ENCODE measurements at places on chromosomes 1 and 21. TPM values are rescaled to one million over a fixed set of nuclear protein-coding genes. Genes with fewer than 3 reads are reported as not detected.
A peak's percentile ranks its signal among the peaks of the same experiment; 100 is the strongest.

Gene IFI44
- 14.3 TPM for polyA plus RNA-seq

Gene PRDM16
- polyA plus RNA-seq, result 0.17 TPM

Gene SPRR3
- not detected for polyA plus RNA-seq

Gene NID1
- polyA plus RNA-seq, result not detected

DNA sequence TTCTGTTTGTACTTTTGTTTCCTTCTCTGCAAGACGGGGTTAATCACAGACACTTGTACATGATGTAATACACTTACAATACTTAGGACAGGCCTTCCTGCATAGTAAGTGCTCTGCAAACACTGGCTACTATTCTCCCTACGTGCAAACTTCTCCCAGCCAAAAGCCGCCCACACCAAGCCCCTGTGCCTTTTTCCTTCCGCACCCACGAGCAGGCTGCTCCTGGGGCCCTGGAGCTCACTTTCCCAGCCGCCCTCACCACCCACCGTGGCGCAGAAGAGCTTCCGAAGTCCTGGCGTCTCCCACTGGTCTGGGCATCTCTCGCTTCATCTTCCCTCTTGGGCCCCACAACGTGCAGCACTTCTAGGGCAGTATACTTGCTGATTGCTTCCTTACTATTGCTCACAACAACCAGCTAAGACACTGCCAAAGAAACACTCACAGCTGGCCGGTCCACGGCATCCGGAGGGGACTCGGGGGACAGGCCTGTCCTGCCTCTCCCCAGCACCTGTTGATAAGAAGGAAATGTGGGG is 22.5 kb upstream of the GPR157 start:
- H3K4me1 ChIP-seq, result no peaks in the 10 kb centered on the region
- no peak overlapping the region for H3K27ac ChIP-seq

DNA sequence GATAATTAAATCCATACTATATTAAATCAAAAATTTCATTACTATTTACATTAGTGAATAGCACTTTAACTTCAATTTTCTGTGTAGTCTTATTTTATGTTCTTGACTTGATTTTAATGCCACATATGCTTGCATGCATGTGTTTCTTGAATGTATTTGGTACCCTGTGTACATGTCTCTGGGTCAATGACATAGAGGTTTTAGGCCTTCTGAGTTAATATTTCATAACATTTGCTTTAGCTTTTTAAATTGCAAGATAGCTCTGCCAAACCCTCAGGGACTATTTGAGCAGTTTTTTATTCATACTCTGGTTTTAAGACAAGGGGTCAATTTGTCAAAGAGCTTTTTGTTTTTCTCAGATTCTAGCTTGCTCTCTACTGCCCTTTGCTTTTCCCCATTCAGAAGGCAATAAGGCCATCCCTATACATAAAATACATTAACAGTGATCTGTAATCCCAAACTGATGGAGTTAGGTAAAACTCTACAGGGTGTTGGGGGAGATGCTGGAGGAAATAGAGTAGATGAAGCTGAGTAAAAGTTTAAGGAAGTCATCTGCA is 5.0 kb downstream of the MLLT11 start:
- H3K36me3 ChIP-seq, result no peaks in the 10 kb centered on the region
- H3K27me3 ChIP-seq, result no peaks in the 10 kb centered on the region
- no peak overlapping the region for H3K4me3 ChIP-seq
- no peak overlapping the region for H3K27ac ChIP-seq

DNA sequence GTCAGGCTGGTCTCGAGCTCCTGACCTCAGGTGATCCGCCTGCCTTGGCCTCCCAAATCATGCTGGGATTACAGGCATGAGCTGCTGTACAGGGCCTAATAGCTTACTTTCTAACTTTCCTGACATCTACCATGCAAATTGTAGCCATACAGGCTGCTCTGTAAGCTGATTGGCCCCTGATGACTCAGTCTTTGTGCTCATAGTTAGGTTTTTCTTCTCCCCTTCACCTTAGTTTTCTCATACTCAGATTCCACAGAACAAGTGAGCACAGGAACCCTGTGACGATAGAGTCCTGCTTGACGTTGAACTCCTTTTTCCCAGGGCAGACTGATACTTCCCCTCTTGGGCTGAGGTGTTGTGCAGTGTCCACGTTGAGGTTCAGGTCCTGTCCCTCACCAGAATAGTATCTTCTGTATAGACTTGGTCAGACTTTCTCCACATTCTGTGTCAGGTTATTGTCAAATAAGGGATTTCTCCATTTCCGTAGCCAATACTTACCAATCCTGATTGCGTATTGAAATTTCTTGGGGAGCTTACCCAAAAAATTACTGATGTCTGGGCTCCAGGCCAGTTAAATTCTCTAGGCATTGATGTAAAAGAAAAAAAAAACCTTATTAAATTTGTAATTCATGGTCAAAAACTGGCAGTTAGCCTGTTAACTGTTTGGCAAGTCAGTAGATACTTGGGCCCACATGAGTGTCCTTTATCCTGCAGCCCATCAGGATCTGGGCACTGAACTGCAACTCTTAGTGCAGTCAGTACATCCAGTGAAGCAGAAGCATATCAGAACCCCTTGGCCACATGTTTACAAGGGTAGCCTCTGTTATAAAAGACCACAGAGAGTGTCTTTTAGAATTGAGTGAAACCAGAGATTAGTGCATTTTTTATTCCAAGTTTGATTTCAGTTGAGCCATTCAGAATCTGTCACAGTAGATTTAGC is 118.2 kb downstream of the DYRK1A start:
- H3K4me1 ChIP-seq, result peaks cover 53% of the 10 kb centered on the region
- peaks cover 8% of the 10 kb centered on the region for H3K36me3 ChIP-seq
- no peaks in the 10 kb centered on the region for H3K27me3 ChIP-seq
- DNase-seq, result no peak
- H3K4me3 ChIP-seq, result no peak overlapping the region

GRCh38 chr1:221334062-221334461 is 407.8 kb downstream of the DUSP10 start:
- no peak for DNase-seq
- H3K4me1 ChIP-seq, result no peaks in the 10 kb centered on the region
- H3K36me3 ChIP-seq, result no peaks in the 10 kb centered on the region
- peaks cover 9% of the 10 kb centered on the region for H3K27me3 ChIP-seq
- H3K27ac ChIP-seq, result no peak overlapping the region
- no peak overlapping the region for H3K4me3 ChIP-seq

DNA sequence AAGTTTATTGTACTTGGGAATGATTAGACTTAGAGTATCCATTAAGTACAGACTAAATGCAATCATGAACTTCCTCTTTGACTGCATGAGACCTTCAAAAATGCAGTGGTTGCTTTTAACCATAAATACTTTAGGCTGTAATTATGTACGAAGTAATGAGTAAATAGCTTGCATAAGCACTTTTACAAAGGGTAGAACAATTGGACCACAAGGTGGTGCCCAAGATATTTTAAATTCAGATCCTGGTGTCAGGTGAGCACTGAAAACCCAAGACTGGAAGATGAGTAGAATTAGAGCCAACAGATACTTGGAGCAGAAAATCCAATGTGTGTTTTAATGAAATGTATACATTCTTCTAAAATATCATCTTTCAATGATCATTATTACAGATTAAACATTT is 43.4 kb upstream of the RHOU start:
- H3K36me3 ChIP-seq, result no peaks in the 10 kb centered on the region
- no peak for DNase-seq
- H3K4me1 ChIP-seq, result no peaks in the 10 kb centered on the region
- H3K27me3 ChIP-seq, result peaks cover 7% of the 10 kb centered on the region
- H3K27ac ChIP-seq, result no peak overlapping the region

DNA sequence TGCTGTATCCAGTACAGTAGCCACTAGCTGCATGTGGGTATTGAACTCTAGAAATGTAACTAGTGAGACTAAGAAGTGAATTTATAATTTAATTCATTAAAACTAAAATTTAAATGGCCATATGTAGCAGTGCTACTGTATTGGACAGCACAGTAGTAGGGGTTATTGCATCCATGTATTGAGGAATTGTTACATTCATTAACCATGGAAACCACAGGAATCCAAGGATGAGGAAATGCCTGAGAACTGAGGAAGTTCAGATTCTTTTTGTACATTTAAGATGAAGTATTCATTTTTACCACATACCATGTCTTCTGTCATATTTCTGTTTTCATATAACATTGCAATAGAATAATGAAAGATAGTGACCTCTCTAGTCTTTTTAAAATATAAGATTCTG is 2.6 kb downstream of the MTF2 start:
- peaks cover 83% of the 10 kb centered on the region for H3K4me1 ChIP-seq
- H3K4me3 ChIP-seq, result peak overlapping the region; percentile 50
- no peak for DNase-seq
- peaks cover 7% of the 10 kb centered on the region for H3K27me3 ChIP-seq

DNA sequence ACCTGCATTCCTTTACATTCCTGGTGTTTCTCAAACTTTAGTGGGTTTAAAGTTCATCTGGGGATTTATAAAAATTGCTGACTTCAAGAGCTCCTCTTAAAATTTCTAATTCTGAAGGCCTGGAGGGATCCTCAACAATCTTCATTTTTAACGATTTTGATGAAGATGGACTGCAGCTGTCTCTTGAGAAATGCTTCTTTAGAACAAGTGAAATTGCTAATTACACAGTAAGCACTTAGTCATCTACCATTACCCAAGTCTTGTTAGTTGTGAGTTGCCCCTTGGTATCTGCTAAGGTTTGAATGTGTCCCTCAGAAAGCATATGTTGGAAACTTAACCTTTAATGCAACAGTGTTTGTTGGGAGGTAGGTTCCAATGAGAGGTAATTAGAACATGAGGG is 163.7 kb downstream of the LTN1 start:
- H3K36me3 ChIP-seq, result no peaks in the 10 kb centered on the region
- H3K27ac ChIP-seq, result no peak overlapping the region
- no peak for DNase-seq
- H3K27me3 ChIP-seq, result no peaks in the 10 kb centered on the region

- peak within 1 kb of the TSS; percentile 92 for H3K4me3 ChIP-seq
- DNase-seq, result peak; percentile 67
- H3K27ac ChIP-seq, result peak within 1 kb of the TSS; percentile 86
- no peaks in the 10 kb centered on the region for H3K27me3 ChIP-seq
- H3K4me1 ChIP-seq, result peaks cover 25% of the 10 kb centered on the region
Observed at GRCh38 chr1:179229214-179230140, at the start of gene ABL2. ABL2 (minus strand) TSS chr1:179229677; CDS start chr1:179229397, 280 bp downstream.

GRCh38 chr1:26785611-26786436 is 1.9 kb upstream of the PIGV start:
- peaks cover 88% of the 10 kb centered on the region for H3K4me1 ChIP-seq
- H3K27ac ChIP-seq, result peak overlapping the region; percentile 100
- H3K27me3 ChIP-seq, result peaks cover 29% of the 10 kb centered on the region
- peak overlapping the region; percentile 99 for H3K4me3 ChIP-seq

DNA sequence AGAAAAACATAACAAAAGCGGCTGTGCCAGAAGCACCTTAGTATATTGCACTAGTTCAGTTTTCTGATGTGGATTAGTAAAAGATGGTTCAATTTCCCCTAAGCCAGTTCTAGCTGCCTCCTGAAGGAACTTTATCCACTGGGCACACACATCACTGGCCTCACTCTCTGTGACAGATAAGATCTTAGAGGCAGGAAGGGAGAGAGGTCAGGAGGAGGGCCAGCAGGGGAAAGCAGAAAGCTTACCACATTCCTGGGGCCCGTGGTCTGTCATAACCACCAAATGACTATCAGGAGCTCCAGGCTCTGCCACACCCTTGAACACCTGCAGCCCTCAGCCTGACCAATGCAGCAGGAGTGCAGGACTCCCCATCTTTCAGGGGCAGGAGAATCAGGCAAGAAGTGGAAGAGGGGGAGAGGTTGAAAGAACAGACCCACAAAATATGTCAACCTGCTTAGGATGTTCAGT is 37.8 kb downstream of the LRRC71 start:
- H3K27me3 ChIP-seq, result peaks cover 9% of the 10 kb centered on the region
- H3K4me1 ChIP-seq, result peaks cover 4% of the 10 kb centered on the region
- no peaks in the 10 kb centered on the region for H3K36me3 ChIP-seq
- no peak overlapping the region for H3K27ac ChIP-seq

DNA sequence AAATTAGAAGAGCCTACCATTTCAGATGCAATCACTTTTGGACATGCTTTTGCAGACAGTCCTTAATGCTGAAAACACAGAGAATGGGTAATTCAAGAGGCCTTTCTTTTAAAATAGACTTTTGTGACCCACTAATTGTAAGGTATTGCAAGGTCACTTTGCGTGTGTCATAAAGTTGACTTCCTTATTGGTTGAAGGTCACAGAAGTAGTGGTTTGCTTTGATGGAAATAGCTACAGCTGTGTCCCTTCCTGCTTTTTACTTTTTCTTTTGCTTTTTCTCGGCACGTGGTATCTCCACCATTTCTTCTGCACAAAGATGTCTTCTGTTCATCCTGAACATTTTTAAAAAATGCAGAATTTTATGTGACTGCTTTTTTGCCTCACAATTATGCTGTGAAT is 146.8 kb downstream of the DYRK1A start:
- H3K4me3 ChIP-seq, result no peak overlapping the region
- H3K4me1 ChIP-seq, result peaks cover 46% of the 10 kb centered on the region
- no peak for DNase-seq
- peaks cover 11% of the 10 kb centered on the region for H3K27me3 ChIP-seq

DNA sequence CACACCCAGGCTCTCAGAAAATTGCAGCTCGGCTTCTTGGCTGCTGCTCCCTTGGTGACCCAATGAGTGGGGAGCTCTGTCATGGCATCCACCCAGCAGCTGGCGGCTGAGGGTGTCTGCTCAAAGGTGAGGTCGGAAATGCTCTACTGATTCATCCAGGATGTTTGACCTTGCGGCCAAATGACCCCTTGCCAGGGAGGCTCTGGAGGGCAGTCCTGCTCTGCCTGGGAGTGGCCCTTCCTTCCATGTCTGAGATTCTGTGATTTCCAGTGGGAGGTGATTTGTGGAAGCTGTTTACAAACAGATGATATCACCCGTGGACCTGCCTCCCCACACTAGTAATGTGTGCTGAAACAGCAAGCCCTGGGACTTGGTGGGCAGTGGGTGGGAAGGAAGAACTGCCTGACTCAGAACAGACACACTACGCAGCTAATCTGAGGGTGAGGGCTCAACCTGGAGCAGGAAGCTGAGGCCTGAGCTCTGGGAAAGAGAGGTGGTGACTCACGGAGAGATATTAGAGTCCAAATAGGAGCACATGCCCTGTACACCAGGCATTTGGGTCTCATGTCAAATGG is 3.0 kb downstream of the CRCT1 start:
- H3K27ac ChIP-seq, result no peak overlapping the region
- H3K36me3 ChIP-seq, result no peaks in the 10 kb centered on the region
- peaks cover 19% of the 10 kb centered on the region for H3K27me3 ChIP-seq
- H3K4me3 ChIP-seq, result no peak overlapping the region

DNA sequence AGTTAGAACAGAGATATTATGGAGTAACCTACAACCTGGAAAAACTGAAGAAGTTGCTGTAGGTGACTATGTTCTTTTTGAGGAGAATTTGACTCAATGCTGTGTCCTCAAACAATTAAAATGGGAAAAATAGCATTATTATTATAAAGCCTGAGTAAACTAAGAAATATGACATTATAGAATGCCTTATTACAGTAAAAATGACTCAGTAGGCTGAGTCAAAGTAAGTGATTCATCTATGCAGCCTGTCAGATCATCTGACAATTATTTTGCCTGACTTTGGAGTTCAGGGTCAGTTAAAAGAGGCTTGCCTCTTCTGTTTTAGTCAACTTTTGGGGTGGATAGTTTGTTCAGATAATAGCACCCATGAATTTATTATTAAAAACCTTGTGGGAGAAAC is 150.8 kb upstream of the PTGFR start:
- no peaks in the 10 kb centered on the region for H3K36me3 ChIP-seq
- H3K4me1 ChIP-seq, result no peaks in the 10 kb centered on the region
- no peaks in the 10 kb centered on the region for H3K27me3 ChIP-seq

All from immature natural killer cell (primary cell).